Epithelial cell of prostate (primary cell): ENCODE measurements at places on chromosomes 12 and 14.

DNA sequence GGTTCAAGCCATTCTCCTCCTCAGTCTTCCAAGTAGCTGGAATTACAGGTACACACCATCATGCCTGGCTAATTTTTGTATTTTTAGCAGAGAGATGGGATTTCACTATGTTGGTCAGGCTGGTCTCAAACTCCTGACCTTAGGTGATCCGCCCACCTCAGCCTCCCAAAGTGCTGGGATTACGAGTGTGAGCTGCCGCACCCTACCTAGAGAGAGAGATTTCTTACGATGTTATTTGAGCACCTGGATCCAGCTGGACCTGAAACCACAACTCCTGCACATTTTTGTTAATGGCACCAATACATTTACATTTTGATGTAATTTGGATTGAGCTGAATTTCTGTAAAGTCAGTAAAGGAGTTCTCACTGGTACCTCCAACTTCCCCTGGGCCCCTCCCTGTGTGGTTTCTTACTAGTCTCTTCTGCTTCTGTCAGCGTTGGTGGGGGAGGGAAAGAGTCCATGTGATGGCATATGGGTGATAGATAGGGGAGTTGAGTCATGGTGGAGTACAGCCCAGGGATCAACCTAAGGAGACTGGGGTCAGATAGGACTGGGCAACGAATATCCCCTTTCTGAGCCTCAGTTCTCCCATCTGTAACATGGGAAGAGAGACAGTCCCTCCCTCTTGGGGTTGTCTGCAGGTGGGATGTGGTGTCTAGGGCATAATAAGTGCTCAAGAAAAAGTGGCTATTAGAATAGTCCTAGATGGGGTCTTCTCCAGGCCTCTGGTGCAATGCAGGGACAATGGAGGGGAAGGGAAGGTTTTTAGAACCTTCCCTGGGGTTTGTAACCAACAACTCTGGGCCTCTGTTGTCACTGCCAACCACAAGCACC is 83.3 kb upstream of the MED13L start:
- no peak for DNase-seq

DNA sequence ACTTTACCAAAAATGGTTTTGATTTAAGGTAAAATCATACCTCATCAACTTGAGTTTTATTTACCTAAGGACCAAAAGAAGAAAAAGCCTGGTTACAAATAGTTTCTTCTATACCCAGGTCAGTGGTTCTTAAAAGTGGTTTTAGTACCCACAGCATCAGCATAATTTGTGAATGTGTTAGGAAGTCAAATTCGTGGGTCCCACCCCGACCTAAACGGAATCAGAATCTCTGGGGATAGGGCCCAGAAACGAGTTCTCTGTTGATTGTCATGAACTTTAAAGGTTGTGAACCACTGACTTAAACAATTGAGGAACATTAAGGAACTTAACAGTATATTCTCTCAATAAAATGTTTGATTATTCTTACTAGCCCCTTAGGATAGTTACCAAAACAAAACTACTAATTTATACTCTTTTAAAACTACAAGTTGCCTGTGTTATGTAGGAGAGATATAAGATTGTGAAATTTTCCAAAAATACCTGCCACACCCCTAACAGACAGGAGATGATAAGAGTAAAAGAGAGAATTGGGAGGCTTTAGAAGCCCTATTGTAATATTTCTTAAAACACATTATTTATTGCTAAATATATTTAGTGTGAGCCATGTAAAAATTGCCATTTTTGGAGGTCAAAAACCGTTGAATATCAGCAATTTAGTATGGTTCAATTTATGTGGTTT is 669 bp upstream of the SLC25A21 start:
- DNase-seq: no peak

- no peak for DNase-seq
Measured at GRCh38 chr14:63701606-63702299, 26.1 kb downstream of the SGPP1 start.

- DNase-seq: no peak
Measured at GRCh38 chr12:75704664-75705063, 193.3 kb upstream of the KRR1 start.

DNA sequence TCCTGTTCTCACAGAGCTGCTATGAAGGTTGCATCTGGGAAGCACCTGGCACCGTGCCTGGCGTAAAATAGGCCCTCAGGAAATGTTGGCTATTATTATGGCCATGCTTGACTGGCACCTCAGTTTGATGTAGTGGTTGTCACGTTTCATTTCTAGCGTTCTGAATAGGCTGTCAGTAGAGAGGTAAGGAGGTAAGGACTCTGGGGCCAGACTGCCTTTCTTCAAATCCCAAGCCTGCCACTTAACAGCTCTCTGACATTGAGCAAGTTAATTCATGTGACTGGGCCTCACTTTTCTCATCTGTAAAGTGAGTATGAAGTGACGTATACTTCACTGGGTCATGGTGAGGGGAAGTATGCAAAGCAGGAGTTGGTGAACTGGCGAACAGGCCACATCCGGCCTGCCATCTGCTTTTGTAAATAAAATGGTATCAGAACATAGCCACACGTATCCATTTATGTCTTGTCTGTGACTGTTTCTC is 196.2 kb downstream of the CACNA1C start:
- DNase-seq: no peak

DNA sequence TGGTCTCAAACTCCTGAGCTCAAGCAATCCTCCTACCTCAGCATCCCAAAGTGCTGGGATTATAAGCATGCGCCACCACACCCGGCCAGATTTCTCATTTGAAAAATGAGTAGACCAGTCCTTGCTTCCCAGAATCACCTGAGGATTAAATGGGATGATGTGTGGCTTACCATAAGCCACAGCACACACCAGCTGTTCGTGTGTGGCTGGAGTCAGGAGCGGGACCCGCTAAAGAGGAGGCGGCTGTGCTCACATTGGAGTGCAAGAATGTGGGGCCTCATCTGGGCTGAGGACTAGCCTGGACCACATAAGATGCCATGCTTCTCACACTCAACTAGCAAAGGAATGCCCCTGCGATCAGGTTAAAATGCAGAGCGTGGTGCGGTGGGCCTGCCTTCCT is 6.7 kb upstream of the ALDH2 start:
- no peak for DNase-seq

DNA sequence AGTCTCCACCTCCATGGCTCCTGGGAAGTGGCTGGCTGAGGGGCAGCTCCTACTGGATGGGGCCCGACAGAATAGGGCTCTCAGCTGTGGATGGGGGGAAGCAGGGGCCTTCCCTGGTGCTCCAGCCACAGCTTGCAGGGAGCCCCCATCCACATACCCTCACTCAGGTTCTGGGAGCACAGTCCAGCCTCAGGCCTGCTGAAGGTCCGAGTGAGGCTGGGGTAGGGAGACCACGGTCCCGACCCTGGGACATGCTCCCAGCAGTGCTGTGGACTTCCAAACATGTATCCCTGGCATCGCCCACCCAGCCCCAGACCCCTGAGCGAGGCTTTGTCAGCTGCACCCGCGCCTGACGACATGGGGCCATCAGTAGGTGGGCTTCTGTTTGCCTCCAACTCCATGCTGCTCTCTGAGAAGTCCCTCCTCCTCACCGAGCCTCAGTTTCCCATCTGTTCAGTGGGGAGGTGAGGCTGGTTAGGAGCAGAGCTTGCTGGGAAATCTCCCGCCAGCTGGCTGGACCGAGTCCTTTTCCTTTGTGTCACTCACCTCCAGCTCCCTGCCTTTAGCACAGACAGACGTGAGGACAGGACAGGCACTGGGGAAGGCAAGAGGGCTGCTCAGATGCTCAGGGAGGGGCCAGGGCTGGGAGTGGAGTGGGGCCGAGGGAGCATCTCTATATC is 9.1 kb upstream of the ATG101 start:
- no peak for DNase-seq

DNA sequence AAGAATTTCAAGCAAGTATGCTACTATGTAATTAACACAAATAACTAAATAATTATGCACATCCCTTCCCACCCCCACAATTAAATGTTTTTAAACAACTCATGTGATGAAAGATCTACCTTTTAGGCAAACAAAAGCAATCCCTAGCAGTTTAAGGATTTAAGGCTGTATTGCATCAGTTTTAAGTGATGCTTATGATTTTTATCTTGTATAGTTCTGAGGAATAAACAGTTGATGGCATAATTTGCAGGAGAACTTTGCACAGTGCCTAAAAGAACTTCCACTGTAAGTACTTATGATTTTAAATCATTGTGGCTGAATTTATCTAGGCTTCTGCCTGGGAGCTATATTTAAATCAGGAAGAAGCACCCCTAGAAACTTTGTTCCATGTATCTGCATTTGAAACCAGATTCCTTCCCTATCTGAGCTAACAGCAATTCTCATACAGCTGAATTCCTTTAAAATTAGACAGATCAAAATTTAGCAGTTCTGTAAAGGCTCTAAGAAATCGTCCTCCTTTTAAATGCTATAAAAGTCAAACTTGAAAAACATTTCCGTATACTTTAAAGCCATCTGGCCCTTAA is 388.6 kb downstream of the BCAT1 start:
- DNase-seq: no peak

- DNase-seq: no peak
Measured at GRCh38 chr12:113359133-113359938, 949 bp downstream of the PLBD2 start.

DNA sequence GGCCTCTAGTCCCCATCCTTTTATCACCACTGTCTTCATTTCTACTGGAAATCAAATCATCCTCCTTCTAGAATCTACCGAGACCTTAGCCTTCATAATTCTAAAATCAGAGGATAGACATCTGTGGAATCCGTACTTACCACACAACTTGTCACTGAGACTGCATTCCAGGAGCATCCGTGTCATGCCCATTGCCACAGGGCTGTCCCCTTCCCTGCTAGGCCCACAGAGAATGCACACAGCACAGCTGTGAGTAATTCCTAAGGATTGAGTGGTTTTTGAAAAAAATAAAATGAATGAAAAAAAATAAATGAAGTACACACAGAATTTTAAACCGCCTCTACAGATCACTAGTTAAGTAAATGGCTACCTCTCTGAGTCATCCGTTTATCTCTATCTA is 21.0 kb upstream of the MAGOHB start:
- no peak for DNase-seq

DNA sequence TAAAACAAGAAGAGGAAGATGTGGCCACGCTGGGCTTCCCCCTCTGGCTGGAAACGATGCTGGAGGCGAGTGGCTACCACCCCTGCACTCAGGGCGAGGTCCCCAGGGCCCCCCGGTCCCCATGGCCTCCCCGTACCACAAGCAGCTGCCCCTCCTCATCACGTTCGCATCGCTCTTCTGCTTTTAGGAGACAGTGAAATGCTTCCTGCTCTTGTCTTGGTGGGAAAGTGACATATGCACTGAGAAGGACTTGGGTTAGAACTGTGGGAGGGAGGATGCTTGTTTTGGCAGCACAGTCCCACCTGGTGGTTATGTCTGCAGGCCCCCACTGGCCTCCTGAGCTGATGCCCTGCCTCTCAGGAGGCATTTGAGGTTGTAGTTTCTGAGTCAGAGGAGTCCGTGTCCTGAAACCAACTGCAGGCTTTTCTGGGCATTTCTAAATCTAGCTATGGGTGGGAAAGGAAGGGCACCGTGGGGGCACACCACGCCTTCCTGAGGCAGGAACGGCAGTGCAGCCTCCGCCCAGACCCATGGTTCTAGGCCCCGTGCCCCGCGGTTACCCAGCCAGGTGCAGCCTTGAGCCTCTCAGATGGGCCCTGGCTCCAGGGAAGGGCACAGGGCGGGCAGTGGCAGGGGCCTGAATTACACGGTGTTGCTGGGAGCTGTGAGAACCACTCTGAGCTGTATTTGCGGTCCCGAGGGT is 139.3 kb downstream of the ADGRD1 start:
- DNase-seq: no peak

GRCh38 chr14:30223385-30223785 is 295.7 kb upstream of the PRKD1 start:
- DNase-seq: peak; percentile 44

DNA sequence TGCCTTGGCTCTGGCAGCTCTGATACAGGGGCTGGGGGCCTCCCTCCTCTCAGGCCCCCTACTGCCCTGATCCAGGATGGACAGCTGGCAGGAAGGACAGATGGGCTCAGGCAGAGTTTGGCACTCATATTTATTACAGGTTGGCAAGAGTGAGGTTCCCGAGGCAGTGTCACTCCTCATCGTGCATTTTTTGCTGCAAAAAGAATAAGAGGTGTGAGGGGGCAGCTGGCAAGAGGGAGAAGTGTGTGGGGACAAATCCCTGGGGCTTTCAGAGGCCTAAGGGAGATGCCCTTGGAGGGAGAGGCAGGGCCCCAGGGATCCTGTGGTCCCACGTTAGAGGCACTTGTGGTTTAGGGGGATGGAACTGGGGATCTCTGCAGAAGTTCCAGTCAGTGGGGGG is 5.0 kb downstream of the CMTM5 start:
- no peak for DNase-seq

- DNase-seq: no peak
Measured at GRCh38 chr12:5403411-5403810, 28.5 kb upstream of the NTF3 start.

- no peak for DNase-seq
Measured at GRCh38 chr14:100362311-100362927, 39.3 kb downstream of the SLC25A47 start.

DNA sequence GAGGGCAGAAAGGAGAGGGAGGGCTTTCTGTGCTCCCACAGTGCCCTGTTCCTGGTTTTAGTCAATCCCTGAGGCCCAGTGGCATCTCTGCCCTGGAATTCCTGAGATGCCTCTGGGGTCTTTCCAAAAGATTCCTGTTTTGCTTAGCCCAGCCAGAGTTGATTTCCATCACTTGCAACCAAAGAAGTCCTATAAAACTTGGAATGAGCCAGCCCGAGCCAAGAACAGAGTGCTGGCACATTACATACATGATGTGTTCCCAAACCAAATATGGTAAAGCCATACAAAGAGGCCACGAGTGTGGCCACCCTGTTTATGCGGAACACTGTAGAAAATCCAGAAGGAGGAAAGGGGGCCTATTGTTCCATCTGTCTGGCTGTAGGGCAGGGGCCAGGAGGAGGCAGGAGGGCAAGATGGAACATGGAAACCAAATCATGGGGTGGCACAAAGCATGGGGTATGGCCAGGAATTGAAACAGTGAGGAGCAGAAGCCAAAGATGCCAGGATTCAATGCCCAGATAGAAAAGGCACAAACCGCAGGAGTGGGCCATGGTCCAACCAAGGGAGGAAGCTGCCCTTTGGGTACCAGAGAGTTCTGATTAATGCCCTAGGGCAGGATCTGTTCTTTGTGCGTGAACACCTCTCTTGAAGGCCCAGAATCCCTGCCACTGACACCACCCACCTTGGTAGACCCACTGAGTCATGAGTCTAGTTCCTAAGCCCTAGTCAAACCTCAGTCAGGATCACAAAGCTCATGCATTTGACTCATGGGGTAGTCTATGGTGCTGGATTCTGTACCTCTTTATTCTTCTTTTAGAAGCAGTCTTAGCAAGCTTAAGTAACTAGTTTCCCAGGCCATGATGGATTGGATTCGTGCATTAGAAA is 75.2 kb downstream of the LRRC74A start:
- no peak for DNase-seq

- DNase-seq: no peak
Measured at GRCh38 chr12:53505086-53505485, 2.2 kb downstream of the NPFF start.

DNA sequence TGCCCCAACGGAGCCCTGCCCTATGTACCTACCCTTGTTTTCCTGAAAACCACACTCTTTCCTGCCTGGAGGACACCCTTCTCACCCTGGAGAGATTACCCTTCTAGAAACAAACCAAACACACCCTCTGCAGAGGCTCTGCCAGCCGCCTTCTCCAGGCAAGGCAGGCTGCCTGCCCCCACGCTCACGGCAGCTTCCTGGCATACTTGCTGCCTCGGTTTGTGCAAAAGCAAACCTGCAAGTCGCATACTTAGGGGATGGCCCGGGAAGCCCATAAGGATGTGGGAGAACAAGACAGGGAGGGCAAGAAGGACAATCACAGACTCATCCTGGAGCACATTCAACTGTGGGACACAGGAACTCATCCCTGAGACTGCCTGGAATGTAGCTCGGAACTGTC is 154.0 kb upstream of the DIO3 start:
- DNase-seq: no peak

GRCh38 chr14:37779480-37779879 is 184.1 kb downstream of the TTC6 start:
- DNase-seq: no peak
